ENCODE measurements at places on chromosomes 7 and 10.

DNA sequence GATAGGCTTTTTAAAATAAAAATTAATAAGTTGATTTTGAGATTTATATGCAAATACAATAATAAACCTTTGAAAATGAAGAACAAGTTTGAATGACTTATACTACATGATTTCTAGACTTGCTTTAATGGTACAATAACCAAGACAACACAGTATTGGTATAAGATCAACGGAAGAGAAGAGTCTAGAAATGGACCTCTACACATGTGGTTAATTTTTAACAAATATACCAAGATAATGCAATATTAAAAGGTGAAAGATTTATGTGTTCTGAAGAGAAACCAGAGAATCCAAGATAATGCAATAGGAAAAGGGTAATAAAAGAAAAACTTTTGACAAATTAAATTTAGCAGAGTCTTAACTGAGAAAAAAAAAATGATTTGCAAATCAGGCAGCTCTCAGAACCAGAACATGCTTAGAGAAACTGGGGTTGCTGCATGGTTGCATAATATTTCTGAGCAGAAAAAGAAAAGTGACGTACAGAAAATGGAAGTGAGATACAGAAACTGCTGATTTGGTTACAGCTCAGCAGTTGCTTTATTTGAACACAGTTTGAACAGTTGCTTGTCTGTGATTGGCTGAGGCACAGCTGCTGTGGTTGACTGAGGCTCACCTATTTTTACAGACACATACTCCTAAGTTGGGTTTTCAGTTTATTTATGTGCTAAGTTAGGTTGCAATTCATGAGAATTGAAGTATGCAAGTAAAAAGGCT is 365.9 kb downstream of the CRPPA start:
- H3K4me1 ChIP-seq = no peaks in the 10 kb centered on the region
- DNase-seq = no peak
- H3K27ac ChIP-seq = no peak overlapping the region
- no peak overlapping the region for H3K4me3 ChIP-seq
- no peaks in the 10 kb centered on the region for H3K27me3 ChIP-seq
- H3K36me3 ChIP-seq = no peaks in the 10 kb centered on the region

GRCh38 chr7:24597014-24597413 is 23.8 kb downstream of the PALS2 start:
- H3K27me3 ChIP-seq = no peaks in the 10 kb centered on the region
- H3K4me3 ChIP-seq = no peak overlapping the region
- no peak for DNase-seq
- H3K36me3 ChIP-seq = no peaks in the 10 kb centered on the region
- H3K4me1 ChIP-seq = no peaks in the 10 kb centered on the region

DNA sequence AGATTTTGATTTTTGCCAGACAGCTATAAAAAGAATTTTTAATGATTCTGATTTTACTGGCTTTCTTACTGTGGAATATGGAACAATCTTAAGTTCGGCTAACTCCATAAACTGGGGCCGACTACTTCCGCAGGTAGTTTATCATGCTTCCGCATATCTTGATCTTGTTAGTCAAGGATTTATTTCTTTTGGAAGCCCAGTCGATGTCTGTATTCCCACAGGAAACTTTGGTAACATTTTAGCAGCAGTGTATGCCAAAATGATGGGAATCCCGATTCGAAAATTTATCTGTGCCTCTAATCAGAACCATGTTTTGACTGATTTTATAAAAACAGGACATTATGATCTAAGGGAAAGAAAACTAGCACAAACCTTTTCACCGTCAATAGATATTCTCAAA is 8.1 kb downstream of the THNSL1 start:
- no peaks in the 10 kb centered on the region for H3K36me3 ChIP-seq
- H3K27me3 ChIP-seq = no peaks in the 10 kb centered on the region
- no peak overlapping the region for H3K4me3 ChIP-seq
- no peaks in the 10 kb centered on the region for H3K4me1 ChIP-seq
- no peak overlapping the region for H3K27ac ChIP-seq
- no peak for DNase-seq

GRCh38 chr7:50121286-50121685 is 28.2 kb upstream of the ZPBP start:
- H3K4me1 ChIP-seq = no peaks in the 10 kb centered on the region
- no peak overlapping the region for H3K4me3 ChIP-seq
- H3K27me3 ChIP-seq = no peaks in the 10 kb centered on the region
- no peaks in the 10 kb centered on the region for H3K36me3 ChIP-seq
- no peak for DNase-seq
- no peak overlapping the region for H3K27ac ChIP-seq

GRCh38 chr10:104303594-104304355 is 34.5 kb downstream of the ITPRIP start:
- peaks cover 11% of the 10 kb centered on the region for H3K4me1 ChIP-seq
- DNase-seq = no peak
- H3K27ac ChIP-seq = no peak overlapping the region
- H3K4me3 ChIP-seq = no peak overlapping the region

All from effector memory CD4-positive, alpha-beta T cell (primary cell).